Amygdala (tissue), 56 donors: ENCODE measurements at places on chromosomes 3 and 15.

GRCh38 chr3:172635588-172635987 is 75.3 kb downstream of the NCEH1 start:
- no peak for DNase-seq

DNA sequence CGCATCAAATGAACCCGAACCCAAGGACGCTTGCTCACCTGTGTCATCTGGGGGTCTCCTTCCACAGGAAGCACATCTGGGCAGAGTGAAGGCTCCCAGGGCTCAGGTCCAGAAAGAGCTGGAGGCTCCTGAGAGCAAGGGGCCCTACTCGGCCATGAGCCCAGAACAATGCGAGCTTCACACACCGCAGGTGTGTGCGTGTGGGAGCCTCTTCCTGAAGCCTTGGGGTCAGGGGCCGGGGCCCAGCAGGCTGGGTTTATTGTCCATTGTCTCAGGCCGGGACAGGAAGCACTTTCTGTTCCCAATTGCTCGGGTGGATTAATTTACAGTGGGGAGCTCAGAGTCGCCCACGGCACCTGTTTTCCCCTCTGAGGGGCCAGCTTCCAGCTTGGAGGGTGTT is 74.8 kb downstream of the RPN1 start:
- DNase-seq = no peak

GRCh38 chr15:67869701-67870100 is 29.9 kb upstream of the RNU6-1 start:
- no peak for DNase-seq

GRCh38 chr15:56613811-56614210 is 119.5 kb downstream of the ZNF280D start:
- no peak for DNase-seq

DNA sequence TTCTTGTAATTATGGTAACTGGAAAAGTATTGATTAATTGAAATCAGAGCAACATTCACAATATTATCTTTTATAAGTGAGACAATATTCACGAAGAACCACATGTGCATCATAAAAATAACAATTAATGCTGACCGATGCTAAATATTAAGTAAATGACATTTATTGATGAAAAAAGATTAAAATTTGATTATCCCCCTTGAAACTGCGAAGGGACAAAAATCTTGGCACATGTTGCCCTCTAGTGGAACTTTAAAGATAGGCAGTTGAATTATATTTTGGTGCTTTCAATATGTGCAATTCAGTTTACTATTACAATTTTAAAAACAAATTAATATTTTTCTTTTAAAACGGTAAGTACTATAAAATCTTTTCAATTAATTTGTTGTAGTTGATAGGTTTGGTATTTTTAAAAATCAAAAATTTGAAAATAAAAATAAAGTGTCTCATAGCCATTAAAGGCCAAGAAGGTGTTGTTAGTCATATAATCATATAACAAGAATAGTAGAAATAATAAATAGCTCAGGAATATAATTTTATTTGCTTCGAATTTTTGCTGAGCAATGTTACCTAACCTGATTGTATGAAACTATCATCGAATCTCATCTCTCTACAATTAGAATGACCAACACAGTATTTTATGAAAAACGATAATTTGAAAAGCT is 270.2 kb downstream of the ROBO1 start:
- DNase-seq = no peak

GRCh38 chr3:10667269-10667668 is 148.8 kb upstream of the SLC6A11 start:
- no peak for DNase-seq

DNA sequence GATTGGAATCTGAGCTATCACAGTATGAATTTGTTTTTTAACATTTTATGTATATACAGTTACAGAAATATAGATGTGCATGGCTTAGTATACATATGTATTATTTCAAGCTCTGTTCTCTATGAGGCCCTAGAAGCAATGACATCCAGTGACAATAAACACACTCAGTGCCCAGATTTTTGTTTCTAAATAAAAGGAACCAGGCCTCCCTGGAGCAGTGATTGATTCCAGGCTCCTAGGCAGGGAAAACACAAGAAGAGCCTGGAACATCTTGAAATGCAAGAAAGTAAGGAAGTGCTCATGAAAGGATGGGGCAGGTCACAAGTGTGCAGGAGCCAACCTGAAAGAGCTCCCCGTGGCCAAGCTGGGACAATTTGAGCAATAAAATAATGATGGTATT is 18.5 kb upstream of the CGNL1 start:
- DNase-seq = no peak

GRCh38 chr3:116240261-116240660 is 205.0 kb downstream of the LSAMP start:
- no peak for DNase-seq

GRCh38 chr15:30038667-30039523 is 43.9 kb upstream of the GOLGA8J start:
- peak; percentile 69 for DNase-seq

GRCh38 chr3:18124501-18124900 is 300.6 kb downstream of the SATB1 start:
- DNase-seq = no peak

DNA sequence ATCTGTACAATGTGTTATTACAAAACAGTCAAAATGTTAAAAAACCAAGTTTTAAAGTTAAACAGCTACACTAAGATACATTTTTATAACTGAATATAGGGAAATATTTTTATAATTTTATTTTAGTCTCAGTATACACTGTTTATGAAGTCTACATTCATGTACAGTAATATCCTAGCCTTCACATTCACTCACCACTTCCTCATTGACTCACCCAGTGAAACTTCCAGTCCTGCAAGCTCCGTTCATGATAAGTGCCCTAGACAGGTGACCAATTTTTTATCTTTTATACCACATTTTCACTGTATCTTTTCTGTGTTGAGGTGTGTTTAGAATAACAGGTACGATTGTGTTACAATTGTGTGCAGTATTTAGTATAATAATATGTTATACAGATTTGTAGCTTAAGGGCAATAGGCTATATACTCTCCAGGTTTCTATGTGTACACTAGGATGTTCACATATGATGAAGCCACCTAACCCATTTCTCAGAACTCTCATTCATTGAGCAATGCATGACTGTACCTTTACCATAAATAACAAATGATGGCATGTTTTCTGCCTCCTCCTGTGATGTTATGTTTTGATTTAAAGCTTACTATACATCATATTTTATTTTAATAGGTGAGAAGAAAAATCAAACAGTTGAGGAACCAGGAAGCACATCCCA is 388.4 kb upstream of the NDN start:
- DNase-seq = no peak

DNA sequence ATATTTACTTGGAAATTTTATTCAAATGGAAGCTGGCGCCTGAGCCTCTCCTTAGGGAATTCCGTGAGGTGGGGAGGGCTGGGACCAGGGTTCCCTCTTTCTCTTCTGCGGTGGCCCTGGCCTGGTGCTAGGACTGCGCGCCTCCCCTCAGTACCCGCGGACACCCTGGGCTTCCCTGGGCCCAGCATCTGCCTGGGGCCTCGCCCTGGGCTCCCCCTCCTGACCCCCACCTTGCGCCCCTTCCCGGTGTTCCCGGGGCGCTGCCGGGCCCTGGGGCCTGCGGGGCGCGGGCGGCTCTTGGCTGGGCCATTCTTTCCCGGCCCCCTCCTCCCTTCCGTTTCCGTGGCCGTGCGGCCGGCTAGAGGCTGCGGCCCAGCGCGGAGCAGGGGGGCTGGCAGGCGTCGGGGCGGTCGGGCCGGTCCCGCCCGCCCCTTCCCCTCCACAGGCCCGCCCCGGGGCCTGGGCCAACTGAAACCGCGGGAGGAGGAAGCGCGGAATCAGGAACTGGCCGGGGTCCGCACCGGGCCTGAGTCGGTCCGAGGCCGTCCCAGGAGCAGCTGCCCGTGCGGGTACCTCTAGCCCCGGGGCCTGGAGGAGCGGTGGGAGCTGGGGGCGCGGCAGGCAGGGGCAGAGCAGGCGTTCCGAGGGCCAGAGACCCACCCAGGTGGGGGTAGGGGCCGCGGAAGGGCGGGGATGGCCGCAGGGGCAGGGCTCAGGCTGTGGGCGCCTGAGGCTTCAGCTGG is at the start of gene FES:
FES (plus strand) TSS at position 529 of the 743 bp plus-strand sequence. CDS start 542 bp downstream, outside the sequence.
- DNase-seq = no peak

- no peak for DNase-seq
These were observed 55.1 kb downstream of the OTOL1 start for GRCh38 chr3:161551697-161552096.

DNA sequence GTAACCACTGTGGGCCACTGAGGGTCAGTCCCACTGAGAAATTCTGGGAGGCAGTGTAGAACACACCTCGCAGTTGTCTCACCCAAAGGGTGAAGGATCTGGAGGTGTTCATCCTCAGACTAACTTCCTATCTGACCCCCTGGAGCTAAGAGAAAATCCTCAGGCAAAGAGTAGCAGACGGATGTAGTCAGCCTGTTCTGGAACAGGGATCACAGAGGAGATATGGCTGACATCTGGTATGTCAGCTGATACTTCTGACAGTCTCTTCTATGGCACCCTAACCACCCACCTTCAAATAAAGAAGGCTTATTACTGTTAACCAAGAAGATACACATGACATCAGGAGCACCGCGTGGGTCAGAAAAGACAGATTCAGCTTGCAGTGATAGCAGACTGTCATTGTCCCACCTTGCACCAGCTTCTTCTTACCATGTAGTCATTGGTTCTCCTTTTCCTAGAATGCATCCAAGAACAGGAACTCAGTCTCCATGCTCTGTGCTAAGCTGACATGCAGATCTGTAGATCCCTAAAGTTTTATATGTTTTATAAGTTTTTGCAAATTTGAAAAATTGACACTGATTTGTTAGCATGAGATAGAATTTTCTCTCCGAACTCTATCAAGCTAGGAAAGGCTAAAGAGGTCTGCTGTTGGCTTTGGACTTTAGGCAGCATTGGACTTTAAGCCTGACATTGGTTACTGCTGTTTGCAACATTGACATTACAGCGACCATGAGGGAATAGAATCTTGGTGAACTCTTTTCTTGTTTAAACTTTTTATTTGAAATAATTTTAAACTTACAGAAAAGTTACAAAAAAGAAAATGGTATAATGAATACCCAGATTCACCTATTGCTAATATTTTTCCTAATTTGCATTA is 60.4 kb downstream of the KBTBD12 start:
- DNase-seq = no peak

- no peak for DNase-seq
These were observed 7.1 kb upstream of the SLC6A20 start for GRCh38 chr3:45803252-45803935.

DNA sequence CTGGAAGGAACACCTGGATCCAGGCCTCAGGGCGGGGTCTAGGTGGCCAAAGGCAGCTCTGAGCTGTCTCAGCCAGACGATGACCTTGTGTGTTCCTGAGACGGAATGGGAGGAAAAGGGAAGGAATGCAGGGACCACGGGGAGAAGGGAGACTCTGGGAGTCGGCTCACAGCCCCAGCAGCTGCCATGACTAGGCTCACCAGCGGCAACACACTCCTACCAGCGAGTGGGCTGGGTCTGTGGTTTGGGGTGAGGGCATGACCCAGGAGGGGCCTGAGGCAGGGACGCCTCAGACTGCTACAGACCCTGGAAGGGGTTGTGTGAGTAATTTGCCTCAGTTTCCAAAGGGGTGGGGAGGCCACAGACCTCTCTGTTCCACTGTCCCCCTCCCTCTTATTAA is 19.8 kb downstream of the IQSEC1 start:
- DNase-seq = no peak

DNA sequence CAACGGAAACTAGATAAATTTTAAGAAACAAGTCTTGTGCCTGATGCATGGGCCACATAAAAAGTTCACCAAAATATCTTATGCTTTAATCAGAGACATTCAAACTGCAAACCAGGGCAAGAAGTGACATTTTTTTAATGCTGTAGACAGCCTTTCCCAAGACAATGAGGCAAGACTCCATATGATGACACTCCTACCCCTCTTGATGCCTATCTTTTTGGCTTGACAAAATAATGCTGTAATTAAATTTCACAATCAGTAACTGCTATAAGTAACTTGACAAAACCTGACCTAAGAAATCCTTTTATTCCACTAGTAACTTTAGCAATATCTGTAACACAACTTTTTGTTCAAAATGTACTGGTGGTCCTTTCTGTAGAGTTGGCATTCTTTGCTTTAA is 48.7 kb downstream of the ECT2 start:
- DNase-seq = no peak

GRCh38 chr3:52923963-52924362 is 26.6 kb upstream of the STIMATE start:
- no peak for DNase-seq

- no peak for DNase-seq
These were observed 15.9 kb downstream of the HPS3 start for GRCh38 chr3:149145356-149145755.

- no peak for DNase-seq
These were observed 990 bp upstream of the CLDN1 start for GRCh38 chr3:190323246-190323626.

- DNase-seq = no peak
These were observed 89.8 kb upstream of the CACNA2D3 start for GRCh38 chr3:54032598-54032997.

DNA sequence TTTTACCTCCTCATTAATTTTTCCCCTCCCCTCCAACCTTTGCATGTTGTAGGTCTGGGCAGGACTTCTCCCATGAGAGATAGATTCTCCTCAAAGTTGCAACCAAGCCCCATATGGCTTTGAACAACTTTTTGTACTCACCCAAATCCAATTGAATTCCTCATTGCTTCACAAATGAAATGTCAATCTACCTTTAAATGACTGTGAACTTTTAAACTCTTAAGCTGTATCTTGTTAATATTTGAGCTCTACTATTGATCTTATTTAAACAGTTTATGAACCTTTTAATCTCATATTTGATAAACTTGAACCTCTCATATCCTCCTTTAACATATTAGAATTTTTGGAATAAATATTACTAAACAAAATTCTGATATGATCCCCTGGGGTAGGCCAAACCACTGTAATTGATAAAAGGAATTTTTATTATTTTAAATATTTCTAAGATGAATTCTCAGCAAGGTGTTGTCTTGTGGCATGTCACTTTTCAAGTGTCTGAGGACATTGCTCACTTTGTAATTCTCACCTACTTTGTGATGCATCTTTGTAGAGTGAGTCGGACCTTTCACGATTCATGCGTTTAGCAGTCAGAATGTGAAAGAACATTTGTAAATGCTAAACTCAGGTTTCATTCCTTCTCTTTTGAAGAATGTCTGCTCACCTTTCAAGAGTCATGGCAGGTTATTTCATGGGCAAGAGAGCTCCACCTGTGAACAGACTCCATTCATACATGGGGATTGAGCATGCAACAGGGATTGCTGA is 23.4 kb upstream of the GREM1 start:
- no peak for DNase-seq

DNA sequence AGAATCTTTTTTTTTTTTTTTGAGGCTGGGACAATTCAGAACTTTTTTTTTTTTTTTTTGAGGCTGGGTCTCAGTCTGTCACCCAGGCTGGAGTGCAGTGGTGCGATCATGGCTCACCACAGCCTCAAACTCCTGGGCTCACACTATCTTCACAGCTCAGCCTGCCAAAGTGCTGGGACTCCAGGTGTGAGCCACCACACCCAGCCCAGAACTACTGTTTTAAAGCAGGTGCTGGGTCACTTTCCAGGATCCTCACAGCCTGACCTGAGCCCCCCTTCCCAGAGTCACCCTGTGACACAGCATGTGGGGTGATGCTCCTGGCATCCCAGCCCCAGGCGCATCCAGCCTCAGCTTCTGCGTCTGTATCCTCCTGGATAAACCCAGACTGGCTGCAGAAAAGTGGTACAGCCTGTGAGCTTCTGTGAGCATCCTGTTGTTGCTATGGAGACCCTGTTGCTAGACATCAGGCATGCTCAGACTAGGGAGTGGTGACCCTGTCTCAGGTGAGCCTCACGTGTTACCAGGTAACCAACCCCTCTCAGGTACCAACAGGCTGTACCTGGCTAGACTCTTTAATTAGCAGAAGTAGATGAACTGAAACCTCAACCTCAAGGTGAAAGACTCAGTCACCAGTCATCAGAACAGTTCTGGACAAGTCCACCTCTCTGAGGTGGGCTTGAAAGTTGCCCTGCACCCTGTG is 15.0 kb downstream of the KLF13 start:
- no peak for DNase-seq
